Stimulated activated CD4-positive, alpha-beta T cell treated with anti-CD3 and anti-CD28 coated beads, Interleukin-12 subunit alpha, Interleukin-12 subunit beta, amount 100 ng/mL, for 48 hours (primary cell): ENCODE measurements at places on chromosomes 11 and 22.

DNA sequence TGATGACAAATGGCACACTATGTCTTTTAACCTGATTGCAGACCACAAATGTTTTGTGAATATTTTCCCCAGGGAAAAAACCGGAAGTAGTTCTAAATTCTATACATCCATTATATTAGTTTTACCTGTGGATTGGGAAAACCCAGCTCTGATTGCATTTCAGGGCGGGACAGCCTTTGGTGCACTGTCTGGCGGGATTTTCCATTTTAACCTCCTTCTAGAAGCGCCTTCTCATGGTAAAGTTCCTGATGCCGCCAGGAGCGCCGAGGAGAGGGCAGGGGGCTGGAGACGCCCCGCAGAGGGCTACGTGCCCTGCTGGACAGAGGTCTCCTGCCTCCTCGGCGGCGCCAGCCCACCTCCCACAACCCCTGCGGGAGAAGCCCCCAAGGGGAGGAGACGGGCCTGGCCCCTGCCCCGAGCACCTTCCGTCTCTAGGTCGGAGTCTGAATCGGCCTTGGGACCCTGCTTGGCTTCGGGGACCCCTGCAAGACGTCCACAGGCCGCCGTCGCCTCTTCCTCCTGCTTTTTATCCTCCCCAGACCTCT, 1.2 kb upstream of the P2RX6 start:
- no peak for DNase-seq

DNA sequence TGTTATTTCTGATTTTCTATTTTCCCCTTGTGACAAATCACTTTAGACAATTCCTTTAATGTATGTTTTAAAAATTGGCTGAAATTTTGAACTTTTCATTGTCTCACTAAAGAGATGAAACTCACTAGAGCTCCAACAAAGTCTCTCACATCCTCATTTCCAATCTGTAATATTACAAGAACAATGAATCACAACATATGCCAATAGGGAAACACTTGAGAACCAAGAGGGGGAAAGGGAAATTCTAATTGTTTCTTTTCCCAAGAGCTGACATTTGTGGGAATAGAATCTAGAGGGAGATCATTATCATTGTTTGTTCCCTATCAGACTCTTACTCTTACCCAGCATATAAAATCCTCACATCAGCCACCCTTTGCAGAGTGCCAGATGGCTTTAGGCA, 28.2 kb downstream of the OR10D3 start:
- no peak for DNase-seq

DNA sequence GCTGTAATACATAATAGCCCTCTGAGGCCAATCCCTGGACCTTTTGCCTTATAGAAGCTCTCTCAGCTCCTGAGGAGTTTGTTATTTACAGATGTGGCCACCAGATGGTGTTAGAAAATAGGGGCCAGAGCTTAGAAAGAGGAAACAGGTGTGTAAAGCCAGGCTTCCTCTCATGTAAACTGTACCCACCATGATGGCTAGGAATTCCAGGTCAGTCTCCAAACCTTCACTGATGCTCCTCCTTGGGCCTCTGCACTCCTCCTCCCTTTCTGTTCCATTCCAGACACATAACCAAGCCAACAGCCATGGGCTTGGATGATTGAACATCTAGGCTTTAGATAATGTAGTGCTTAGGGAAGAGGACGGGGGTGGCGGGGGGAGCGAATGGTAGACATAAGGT, 39.7 kb downstream of the USP35 start:
- no peak for DNase-seq

DNA sequence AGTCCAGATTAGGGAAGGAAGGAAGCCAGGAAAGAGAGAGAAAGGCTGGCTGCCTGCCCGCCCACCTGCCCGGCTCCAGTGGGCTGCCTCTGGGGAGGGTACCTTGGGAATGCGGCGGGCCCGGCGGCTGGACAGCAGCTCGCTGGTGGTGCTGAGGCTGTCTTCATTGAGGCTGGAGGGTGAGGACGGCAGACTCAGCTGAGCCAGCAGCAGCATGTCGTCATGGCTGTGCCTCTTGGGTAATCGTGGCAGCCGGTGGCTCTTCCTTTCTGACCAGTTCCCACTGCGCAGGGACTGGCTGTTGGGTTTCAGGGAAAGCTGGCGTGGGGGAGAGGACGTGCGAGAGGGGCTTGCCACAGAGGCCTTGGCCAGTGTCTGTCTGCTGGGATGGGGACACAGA, 32.9 kb downstream of the RPL27A start:
- DNase-seq: no peak

DNA sequence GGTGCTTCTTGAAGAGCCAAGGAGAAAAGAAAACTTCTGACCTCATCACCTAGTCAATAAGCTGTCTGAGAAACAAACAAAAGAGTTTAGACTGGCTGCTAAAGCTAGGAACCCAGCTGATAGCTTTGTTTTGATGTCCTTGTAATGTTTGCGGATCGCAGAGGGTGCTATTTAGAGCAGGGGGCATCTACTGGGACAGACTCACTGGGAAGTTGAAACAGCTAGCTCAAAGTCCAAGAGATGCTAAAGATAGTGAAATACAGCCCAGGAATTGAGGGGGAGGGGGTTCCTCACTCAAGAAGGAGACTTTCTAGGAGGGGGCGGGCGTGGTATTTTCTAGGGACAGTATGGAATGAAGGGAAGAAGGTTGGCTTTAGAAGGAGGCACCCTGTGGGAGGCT, 18.9 kb downstream of the ZBTB16 start:
- DNase-seq: no peak

GRCh38 chr11:27717801-27718229, 17.6 kb upstream of the BDNF start:
- no peak for DNase-seq

DNA sequence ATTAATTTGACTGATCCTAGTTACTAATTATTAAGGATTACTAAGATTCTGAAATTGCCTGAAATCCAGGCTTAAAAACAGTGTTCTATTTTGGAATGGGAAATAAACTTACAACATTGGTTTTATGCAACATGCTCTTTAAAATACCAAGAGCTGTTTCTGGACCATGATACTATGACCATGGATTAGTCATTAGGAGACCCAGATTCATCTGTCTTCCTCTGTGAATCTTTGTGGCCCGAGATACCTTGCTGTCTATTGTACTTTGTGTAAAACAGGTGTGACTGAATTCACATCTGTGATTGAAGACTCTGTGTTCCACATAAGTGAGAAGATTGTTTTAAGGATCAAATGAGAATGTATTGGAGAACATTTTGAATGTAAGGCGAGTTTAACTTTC, 98.8 kb downstream of the HSD17B12 start:
- DNase-seq: no peak

- no peak for DNase-seq
Measured at GRCh38 chr11:94934362-94934761, 39.0 kb downstream of the CWC15 start.

GRCh38 chr11:8100158-8100557, 19.1 kb downstream of the TUB start:
- DNase-seq: no peak

GRCh38 chr11:110071197-110071596, 22.0 kb upstream of the ZC3H12C start:
- no peak for DNase-seq

- no peak for DNase-seq
Measured at GRCh38 chr11:73554671-73555320, 43.1 kb downstream of the FAM168A start.

GRCh38 chr22:26685601-26686000, 28.2 kb downstream of the MIAT start:
- DNase-seq: no peak

DNA sequence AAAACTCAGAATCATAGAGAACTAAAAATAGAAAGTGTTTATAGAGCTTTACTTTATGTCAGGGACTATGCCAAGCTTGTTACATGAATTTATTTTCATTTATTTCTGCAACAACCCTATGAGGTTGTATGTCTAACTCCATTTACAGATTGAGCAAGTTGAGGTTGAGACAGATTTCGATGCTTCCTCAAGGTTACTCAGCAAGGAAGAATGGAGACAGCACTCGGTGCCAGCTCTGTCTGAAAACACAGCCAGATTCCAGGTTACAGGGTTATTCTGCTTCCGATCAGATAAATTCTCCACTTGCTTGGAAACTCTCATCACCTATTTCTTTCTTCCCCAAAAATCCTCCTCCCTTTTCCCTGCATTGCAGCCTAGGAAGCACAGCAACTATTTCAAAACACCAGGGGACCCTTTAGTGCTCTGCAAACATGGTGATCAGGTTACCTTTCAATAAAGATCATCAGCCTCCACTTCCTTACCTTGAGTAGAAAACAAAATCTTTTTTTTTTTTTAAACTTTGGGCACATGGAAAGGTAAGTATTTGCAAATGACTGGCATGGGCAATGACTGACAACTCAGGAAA, 7.0 kb downstream of the MMP3 start:
- DNase-seq: no peak

DNA sequence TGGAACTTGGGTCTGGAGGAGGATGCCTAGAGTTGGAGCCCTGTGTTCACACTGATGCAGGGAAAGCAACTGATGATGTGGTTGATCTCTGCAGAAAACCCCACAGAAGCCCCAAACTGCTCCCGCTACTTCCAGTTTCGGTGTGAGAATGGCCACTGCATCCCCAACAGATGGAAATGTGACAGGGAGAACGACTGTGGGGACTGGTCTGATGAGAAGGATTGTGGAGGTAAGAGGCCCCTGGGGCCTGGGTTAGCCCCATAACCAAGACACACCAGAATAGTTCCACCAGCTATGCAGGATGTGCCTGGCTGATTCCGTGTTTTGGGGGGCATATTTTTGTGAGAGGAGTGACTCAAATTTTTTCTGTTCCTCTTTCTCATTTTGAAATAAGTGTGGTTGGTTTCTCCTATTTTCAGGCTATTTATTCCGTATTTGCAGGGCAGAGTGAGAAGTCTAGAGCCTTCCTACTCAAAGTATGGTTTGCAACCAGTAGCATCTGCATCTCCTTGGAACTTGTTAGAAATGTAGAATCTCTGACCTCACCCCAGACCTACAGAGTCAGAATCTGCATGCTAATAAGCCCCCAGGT, 137.3 kb upstream of the SORL1-AS1 start:
- no peak for DNase-seq

GRCh38 chr11:129391821-129392220, 16.2 kb downstream of the BARX2 start:
- DNase-seq: no peak

GRCh38 chr11:12319461-12319951, 57.9 kb upstream of the PARVA start:
- no peak for DNase-seq

DNA sequence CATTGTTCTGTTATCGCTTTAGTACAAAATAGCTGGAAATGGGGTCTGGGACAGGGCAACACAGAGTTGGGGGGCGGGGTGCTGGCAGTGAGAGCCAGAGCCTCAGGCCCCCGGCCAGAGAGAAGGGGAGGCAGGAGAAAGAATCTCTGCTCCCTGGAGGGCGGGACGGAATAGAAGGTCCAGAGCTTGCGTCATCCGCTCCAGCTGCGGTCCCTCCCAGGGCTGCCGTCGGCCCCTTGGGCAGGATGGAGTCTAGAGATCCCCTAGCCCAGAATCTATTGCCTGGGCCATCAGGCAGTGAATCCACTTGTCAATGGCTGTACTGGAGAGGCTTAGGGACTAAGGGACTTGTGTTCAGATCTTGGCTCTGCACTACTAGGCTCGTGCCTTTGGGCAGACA, 5.0 kb downstream of the TP53I11 start:
- no peak for DNase-seq

- no peak for DNase-seq
Measured at GRCh38 chr11:20090654-20091374, 69.5 kb downstream of the DBX1 start.

- DNase-seq: no peak
Measured at GRCh38 chr11:45658292-45658991, 7.0 kb downstream of the CHST1 start.

DNA sequence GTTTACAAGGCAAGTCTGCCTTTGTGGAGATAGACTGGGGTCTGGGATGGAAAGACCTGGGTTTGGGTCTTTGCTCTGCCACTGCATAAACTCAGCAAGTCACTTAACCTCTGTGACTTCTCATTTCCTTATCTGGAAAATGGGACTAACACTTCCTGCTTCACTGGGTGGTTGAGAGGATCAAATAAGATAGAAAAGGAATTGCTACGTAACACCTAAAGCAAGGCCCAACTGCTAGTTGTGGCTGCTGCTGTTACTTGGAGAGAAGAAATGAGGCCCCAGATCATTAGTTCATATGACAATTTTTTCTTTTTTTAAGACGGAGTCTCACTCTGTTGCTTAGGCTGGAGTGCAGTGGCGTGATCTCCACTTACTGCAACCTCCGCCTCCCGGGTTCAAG, 5.9 kb downstream of the PTPRJ start:
- no peak for DNase-seq

DNA sequence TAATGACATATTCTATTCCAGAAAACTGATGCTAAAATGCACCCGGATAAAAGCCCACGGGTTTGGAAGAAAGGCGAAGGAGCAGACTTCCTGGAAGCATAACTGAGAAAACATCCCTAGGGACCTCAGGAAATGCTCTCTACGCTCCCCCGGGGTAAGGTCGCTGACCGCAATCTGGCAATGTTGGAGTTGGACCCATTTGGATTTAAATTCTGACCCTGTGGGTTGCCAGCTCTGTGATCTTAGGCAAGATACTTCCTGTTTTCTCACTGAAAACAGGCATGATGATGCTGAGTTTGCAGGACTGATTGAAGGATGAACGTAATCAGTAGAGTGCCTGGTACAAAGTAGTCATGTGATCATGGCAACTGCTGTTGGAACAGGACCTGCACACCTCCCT, 1054.0 kb downstream of the NTM start:
- no peak for DNase-seq

DNA sequence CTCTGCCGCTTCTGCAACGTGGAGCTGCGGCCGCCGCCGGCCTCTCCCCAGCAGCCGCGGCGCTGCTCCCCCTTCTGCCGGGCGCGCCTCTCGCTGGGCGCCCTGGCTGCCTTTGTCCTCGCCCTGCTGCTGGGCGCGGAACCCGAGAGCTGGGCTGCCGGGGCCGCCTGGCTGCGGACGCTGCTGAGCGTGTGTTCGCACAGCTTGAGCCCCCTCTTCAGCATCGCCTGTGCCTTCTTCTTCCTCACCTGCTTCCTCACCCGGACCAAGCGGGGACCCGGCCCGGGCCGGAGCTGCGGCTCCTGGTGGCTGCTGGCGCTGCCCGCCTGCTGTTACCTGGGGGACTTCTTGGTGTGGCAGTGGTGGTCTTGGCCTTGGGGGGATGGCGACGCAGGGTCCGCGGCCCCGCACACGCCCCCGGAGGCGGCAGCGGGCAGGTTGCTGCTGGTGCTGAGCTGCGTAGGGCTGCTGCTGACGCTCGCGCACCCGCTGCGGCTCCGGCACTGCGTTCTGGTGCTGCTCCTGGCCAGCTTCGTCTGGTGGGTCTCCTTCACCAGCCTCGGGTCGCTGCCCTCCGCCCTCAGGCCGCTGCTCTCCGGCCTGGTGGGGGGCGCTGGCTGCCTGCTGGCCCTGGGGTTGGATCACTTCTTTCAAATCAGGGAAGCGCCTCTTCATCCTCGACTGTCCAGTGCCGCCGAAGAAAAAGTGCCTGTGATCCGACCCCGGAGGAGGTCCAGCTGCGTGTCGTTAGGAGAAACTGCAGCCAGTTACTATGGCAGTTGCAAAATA, 816 bp downstream of the PDE3B start:
- peak; percentile 19 for DNase-seq
